ENCODE measurements at places on chromosomes 5 and 9.

DNA sequence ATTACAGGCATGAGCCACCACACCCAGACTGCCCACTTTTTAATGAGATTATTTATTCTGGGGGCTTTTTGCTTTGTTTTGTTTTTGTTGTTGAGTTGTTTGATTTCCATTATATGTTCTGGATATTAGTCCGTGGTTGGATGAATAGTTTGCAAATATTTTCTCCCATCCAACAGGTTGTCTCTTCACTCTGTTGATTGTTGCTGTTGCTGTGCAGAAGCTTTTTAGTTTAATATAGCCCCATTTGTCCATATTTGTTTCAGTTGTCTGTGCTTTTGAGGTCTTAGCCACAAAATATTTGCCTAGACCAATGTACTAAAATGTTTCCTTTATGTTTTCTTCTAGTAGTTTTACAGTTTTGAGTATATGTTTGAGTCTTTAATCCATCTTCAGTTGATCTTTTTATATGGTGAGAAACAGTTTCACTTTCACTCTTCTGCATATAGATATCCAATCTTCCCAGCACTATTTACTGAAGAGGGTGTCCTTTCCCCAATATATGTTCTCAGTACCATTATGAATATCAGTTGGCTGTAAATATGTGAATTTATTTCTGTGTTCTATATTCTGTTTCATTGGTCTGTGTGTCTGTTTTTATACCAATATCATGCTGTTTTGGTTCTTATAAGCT lies 30.2 kb upstream of the TBCA start:
- no peak for DNase-seq

GRCh38 chr9:136044971-136045594 lies 50.0 kb downstream of the NACC2 start:
- no peak for DNase-seq

- no peak for DNase-seq
Measured at GRCh38 chr9:89592963-89593726, 11.7 kb upstream of the GADD45G start.

GRCh38 chr9:112443200-112443599 lies 43.4 kb upstream of the KIAA1958 start:
- no peak for DNase-seq

GRCh38 chr9:111147041-111147440 lies 108.8 kb upstream of the LPAR1 start:
- no peak for DNase-seq

GRCh38 chr5:125337294-125337693 lies 590.9 kb upstream of the ZNF608 start:
- no peak for DNase-seq

GRCh38 chr9:16899606-16900005 lies 29.1 kb upstream of the BNC2 start:
- no peak for DNase-seq

GRCh38 chr9:109967651-109968642 lies 187.9 kb downstream of the PALM2AKAP2 start:
- DNase-seq, result no peak

- no peak for DNase-seq
Measured at GRCh38 chr5:27900761-27901160, 862.4 kb upstream of the CDH9 start.

DNA sequence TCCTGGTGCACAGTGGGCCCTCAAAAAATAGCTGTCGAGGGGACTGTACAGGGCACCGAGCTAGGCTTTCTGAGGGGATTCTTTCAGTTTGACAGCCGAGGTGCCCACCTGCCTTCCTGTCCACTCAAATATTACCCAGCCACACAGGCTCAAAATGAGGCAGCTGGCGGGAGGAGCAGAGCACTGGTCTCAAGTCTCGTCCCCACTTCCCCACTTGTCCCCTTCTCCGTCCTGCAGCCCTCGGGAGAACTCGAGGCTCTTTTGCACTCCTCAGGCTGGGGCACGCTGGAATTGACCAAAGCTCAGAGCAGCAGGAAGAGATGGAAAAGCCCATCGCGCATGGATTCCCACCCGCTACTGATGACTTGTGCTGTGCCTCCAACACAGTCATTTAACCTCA lies 185.2 kb downstream of the HSPA4 start:
- no peak for DNase-seq

GRCh38 chr5:144156767-144157171 lies 13.7 kb downstream of the YIPF5 start:
- no peak for DNase-seq

- no peak for DNase-seq
Measured at GRCh38 chr5:122908108-122908507, 62.7 kb downstream of the SNX24 start.

DNA sequence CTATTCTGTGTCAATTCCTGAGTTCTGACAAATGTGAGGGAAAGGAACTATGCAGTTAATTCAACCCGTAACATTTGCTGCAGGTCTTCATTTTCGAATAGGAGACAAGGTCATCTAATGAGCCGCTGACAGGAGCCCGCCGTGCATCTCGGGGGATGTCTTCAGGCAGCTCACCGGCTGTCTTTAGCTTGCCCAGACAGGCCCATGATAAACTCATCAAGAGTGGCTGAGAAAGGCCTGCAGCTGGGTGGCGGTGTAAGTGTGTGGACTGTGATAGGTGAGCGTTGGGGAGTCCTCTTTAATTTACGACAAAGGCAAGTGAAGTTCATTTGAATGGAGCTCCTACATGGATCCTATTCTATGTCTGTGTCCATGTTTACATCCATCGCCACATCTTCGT lies 190.5 kb downstream of the ADCY2 start:
- no peak for DNase-seq

GRCh38 chr5:27875148-27875547 lies 836.8 kb upstream of the CDH9 start:
- DNase-seq, result no peak

DNA sequence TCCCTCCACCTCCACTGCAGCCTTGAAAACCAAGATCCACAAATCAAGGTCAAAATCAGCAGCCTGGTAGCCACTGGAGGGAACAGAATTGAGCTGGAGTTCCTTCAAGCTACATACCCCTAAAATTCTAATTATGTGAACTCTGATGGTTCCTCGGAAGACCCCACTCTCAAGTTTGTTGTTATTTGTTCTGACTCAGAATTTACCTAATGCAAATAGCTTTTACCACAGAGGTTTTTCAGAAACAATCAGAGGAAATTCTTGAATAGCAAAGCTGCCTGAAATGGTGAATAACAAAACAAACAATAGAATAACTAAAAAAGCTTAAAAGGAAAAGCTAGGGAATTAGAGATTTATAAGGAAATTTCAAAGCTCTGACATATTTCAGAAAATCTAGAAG lies 220.0 kb downstream of the CDH18 start:
- no peak for DNase-seq

GRCh38 chr5:140339636-140340035 lies 6.8 kb downstream of the HBEGF start:
- no peak for DNase-seq

DNA sequence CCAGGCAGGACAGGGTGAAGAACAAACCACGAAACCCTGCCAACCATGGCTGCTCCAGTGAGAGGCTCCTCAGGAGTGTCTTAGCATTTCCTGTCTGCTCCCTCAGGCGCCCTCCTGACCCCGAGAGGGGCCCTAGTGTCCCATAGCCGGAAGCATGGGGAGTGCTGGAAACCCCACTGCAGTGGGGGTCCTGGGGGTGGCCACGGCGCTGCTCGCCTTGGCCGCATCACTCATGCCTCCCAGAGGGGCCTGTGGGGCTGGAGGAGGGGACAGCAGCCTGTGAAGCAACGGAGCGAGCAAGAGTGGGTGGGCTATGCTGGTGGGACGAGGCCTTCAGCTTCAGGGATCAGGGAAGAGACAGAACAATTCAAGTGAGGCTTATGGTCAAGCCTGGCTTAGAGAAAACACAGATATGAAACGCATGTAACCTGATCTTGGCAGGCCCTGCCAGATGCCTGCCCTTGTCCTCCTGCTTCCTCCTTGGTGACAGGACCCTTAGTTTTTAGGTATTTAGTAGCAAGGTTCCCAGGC lies 219.1 kb downstream of the FANCC start:
- DNase-seq, result no peak

GRCh38 chr5:3202570-3202969 lies 393.1 kb upstream of the IRX1 start:
- no peak for DNase-seq

DNA sequence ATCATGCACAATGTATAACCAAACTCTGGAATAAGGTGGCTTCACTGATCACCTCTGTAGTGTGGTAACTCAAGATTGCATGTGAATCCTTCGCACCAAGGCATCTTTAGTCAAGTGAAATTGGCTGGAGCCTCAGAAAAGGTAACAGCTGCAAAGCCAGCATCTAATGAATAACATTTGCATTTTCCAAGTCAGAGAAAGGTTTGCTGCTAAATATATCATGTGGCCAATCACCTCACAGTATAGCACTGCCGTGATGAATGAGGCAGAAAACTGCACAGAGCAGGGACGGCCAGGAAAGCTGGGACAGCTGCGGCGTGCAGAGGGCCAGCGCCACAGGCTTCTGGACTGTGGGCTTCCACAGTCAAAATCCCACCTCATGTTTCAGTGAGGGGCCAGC lies 18.5 kb downstream of the MRPS27 start:
- DNase-seq, result no peak

DNA sequence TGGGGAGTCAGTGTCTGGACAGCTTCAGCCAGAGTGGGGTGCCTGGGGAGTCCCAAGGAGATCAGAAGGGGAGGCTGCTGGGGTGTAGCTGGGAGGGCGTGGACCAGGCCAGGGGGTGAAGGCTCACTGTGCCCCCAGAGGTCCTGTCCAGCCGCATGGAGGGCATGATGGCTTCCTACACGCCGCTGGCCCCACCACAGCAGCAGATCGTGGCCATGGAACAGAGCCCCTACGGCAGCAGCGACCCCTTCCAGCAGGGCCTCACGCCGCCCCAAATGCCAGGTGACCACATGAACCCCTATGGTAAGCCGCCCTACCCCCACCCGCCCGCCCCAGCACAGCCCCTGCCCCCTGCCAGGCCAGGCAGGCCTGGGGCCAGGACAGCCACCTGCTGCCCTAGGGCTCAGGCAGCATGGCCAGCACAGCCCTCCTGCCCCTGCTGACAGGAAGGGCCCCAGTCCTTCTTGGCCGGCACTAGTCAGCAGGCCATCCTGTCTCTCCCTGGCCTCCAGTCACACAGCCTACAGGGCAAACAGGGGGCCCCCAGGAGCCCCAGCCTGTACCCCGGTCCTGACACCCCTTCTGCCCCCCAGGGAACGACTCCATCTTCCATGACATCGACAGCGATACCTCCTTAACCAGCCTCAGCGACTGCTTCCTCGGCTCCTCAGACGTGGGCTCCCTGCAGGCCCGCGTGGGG lies 82.1 kb downstream of the LMX1B start:
- no peak for DNase-seq

DNA sequence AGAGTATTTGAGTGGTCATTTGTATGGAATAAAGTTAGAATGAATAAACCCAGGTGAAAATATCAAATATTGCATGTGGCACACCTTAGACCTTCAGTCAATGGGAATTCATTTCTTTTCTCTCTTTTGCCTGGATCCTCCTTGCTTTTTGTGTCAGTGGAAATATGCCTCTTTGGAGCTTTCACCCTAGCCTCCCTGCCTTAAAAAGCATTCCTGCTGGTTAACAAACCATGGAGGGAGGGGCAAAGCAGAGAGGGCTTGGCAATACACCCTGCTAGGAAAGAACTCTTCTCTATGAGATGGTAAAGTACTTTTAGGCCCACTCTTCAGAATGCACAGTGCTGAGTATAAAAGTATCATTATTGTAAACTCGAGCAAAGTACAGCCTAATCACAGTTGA lies 383.7 kb downstream of the DMAC1 start:
- DNase-seq, result no peak

- no peak for DNase-seq
Measured at GRCh38 chr5:77374686-77375085, 117.4 kb downstream of the WDR41 start.

DNA sequence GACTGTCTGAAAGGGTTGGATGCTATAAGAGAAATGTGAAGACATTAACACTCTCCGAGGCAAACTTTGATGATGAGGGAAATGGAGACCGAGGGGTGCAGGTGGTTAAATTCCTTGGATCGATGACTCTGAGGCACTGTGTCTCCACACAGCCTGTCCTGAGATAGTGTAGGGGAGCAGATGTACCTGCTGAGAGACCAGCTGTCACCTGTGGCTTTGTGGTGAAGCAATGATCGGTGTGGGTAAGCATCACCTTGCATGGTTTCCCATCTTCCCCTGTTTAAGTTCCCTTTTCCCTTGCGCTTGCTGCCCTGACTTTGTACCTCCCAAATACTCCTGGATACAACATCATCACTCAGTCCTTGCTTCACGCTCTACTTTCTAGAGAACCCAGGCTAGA lies 9.8 kb upstream of the MIER3 start:
- DNase-seq, result no peak

GRCh38 chr5:35856765-35857351 lies at the start of gene IL7R:
IL7R (plus strand) TSS chr5:35856891; CDS start chr5:35856978, 87 bp downstream.
- DNase-seq, result no peak

GRCh38 chr9:130379649-130379970 lies 65.2 kb upstream of the ASS1 start:
- no peak for DNase-seq

DNA sequence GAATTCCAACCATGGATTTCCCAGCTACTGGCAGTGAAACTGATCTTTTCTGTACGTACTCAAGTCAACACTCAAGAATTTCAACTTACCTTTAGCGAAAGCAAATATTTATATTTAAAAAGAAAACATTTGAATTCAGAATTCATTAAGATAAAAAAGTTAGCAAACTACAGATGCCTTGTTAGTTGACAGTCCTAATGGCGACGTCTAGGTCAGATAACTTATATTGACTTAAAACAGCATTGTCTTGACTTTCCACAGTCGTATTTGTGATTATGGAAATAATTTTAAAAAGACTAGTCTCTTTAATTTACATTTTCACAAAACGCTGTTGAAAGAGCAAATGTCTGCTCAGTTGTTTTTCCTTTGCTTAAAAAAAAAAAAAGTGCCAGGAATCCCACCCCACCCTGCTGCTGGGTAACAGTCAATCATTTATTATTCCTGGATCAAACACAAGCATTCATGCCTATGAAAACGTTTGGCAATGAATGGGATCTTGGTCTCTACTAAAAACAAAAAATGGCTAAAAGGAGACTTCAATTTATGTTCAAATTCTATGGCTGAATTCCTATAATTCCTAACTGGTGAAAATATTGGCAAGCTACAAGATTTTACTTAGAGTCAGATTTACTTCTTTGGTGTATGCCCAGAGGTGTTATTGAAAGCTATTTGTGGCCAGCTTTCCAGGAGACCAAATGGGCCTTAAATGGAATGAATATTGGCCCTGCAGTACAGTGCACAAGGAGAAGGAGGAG lies 22.0 kb downstream of the OR2S2 start:
- no peak for DNase-seq

DNA sequence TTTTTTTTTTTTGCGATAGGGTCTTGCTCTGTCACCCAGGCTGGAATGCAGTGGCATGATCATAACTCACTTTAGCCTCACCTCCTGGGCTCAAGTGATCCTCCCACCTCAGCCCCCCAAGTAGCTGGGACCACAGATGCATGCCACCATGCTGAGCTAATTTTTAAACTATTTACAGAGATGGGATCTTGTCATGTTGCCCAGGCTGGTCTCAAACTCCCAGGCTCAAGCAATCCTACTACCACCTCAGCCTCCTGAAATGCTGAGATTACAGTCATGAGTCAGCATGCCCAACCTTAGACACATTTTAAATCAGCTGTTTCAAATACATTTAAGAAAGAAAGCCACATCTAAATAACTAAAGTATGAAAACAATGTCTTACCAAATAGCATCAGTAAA lies 439.0 kb downstream of the EBF1 start:
- no peak for DNase-seq

- no peak for DNase-seq
Measured at GRCh38 chr5:172144291-172144815, 43.7 kb downstream of the STK10 start.

GRCh38 chr9:75858497-75859092 lies 31.9 kb upstream of the PCSK5 start:
- DNase-seq, result no peak

GRCh38 chr9:135920256-135920930 lies 13.0 kb upstream of the CAMSAP1 start:
- DNase-seq, result no peak
